NCI-H774 (cell line): ENCODE measurements at places on chromosomes 4 and X.

- no peak for DNase-seq
Measured at GRCh38 chr4:158051401-158052235, 121.2 kb downstream of the GASK1B start.

DNA sequence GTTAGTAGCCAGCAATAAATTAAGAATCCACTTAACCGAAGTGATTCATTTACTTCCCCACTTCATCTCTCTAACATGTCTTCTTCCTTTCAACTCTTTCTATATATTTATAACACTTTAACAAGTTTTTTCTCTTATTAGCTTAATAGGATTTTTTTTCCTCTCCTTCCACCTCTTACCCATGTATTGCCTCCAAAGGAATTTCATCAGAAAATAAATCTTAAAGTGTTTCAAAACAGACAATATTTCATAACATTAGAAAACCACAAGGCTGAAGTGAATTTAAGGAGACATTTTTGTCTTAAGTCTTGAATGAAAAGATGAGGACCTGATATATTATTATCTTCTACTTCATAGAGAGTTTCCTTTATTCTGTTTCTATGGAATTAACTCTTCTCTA lies 101.5 kb downstream of the PDGFC start:
- no peak for DNase-seq

DNA sequence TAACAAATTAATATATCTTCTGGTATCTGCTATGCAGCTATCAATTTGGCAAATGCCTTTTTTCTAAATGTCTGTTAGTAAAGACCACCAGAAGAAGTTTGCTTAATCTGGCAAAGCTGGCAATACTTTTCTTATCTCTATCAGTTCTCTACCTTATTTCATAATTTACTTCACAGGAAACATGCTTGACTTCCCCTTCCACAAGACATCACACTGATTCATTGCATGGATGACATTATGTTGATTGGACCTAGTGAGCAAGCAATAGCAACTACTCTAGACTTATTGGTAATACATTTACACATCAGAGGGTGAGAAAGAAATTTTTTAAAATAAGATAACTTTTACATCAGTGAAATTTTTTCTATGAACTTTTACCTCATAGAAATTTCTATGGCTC lies 66.0 kb upstream of the RLIM start:
- DNase-seq = no peak

GRCh38 chrX:76657499-76657898 lies 230.0 kb downstream of the MAGEE1 start:
- DNase-seq = no peak

GRCh38 chr4:157444014-157444413 lies 223.5 kb downstream of the GRIA2 start:
- DNase-seq = no peak

GRCh38 chrX:153689654-153690465 lies 2.1 kb downstream of the SLC6A8 start:
- no peak for DNase-seq

GRCh38 chrX:22800360-22800759 lies 199.4 kb upstream of the DDX53 start:
- DNase-seq = no peak

- no peak for DNase-seq
Measured at GRCh38 chr4:147118528-147118927, 172.9 kb upstream of the TTC29 start.

- DNase-seq = no peak
Measured at GRCh38 chr4:80271801-80272200, 5.3 kb downstream of the FGF5 start.

GRCh38 chr4:188403272-188403671 lies 264.0 kb downstream of the TRIML1 start:
- DNase-seq = no peak

DNA sequence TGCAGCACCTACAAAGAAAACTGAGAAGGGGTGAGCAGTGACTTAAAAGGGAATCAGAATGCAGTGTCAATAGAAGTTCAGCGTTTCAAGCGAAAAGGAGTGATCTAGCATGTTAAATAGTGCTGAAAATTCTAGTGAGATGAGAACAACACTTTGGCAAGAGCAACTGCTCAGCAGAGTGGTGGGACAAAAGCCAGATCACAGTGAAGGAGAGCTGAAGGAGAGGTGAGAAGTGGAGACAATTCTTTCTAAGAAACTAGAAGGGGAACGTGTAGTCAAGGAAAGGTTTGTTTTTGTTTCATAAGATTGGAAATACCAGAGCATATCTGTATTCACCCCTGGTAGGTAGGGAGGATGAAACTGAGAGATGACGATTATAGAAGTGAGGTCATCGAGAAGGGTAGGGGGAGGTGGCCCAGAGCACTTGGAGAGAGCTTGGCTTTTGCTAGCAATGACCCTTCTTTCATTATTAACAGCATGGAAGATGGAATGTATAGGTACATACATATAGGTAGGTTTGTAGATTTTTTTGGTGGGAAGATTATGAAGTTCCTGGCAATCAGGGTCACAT lies 33.7 kb downstream of the SRPX2 start:
- DNase-seq = no peak

DNA sequence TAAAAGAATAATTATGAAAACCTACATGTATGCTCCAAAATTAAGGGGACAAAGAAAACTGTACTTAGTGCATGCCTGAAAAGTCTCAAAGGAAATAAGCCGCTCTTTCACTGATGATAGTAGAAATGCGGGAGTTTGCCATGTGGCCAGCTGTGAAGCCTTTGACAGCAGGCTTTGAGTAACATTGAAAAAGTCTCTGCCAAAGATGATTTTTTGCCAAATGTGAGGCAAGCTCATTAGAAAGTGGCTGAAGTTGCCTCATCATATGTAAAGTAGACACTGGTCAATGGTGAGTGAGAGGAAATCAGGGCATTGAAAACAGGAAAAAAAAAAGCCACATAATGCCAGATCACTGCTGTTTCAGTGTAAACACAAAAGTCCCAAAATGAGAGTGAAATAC lies 2360.1 kb downstream of the PCDH7 start:
- DNase-seq = no peak

DNA sequence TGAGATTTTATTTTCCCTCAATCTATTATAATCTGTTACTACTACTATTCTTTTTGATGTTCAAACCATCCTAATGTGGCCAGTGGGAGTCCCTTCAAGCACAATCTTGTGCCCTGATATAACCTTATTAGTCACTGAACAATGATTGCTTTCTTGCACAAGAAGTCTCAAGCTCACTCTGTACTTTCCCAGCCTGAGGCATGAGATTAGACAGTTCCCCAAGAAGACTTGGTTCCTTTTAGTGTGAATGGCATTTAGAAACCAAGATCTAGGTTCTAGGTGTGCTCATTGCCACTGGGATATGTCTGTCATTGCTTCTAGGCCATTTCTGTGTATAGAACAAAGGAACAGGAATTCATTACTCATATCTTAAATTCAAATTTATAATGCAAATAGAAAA lies 28.0 kb upstream of the RBM41 start:
- no peak for DNase-seq

GRCh38 chr4:80235451-80235850 lies 31.0 kb upstream of the FGF5 start:
- DNase-seq = no peak
